ENCODE measurements at places on chromosomes 3 and 15. TPM values are rescaled to one million over a fixed set of nuclear protein-coding genes. Genes with fewer than 3 reads are reported as not detected.

DNA sequence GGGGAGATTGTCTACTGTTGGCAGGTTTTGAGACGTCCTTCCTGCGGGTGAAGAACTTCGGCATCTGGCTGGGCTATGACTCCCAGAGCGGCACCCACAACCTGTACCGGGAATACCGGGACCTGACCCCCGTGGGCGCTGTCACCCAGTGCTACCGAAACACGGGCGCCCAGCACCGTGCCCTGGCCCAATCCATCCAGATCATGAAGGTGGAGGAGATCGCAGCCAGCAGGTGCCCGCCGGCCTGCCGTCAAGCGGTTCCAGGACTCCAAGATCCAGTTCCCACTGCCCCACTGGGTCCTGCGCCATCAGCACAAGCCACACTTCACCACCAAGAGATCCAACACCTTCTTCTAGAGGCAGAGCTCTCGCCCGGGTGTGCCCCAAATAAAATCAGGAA, 194.9 kb upstream of the EPHA6 start:
- DNase-seq = no peak

GRCh38 chr3:148866261-148866660, 1.2 kb downstream of the CPA3 start:
- no peak for DNase-seq

DNA sequence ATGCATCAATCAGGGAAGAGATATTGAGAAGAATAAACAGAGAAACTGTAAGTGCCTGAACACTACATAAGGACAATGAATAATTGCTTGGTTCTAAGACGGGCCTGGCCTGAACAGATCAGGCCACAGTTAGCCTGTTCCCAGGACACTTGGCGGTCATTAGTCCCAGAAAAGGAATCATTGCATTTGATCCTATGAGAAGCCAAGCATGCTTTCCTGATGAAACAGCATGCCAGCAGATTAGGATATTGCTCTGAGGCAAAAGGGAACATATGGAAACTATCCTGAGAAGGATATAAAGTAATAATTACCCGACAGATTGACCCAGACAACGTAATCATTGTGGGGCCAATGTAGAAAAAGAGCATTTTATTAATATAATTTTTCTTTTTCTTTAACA, 51.9 kb downstream of the STRIT1 start:
- no peak for DNase-seq

GRCh38 chr3:15205482-15205933, 538 bp upstream of the CAPN7 start:
- no peak for DNase-seq

ZNF501 gene
- total RNA-seq = 1.7 TPM

Measured in epithelial cell of proximal tubule (primary cell).